ENCODE measurements at places on chromosomes 3 and 15.

DNA sequence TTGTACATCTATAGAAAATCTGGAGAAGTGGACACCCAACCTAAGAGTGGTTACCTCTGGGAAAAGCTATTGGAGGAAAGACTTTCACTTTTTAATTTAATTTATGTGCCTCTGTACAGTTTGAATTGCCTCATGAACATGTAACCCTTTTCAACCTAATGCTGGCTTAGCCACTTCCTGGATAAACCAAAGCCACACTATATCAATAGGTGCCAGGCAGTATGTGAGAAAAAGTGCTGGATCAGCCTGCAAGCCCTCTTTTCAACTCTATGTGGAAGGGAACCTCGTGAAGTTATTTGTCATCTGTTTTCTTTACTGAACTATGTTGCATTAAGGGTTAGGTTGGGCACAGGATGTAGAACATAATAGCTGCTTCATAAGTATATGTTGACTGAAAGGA is 9.3 kb upstream of the TOPAZ1 start:
- DNase-seq = no peak

DNA sequence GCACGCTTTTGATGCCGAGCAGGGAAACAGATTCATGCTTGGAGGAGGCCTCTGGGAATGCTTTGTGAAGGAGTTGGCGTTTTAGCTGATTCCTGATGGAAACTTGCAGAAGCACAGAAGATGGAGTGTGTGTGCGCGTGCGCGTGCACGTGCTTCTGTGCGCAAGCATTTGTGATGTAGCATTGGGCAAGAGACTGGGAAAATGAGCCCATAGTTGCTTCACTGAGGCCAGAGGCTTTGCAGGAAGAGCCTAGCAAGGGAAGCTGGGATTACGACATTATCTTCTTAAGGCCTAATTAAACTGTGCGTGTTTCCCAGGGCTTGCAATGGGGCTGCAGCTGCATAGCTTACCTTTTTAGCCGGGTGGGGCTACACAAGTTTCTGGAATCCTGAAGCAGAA is 18.1 kb upstream of the AGBL1 start:
- DNase-seq = no peak

- no peak for DNase-seq
Observed at GRCh38 chr3:124419303-124419702, 310.9 kb upstream of the UMPS start.

DNA sequence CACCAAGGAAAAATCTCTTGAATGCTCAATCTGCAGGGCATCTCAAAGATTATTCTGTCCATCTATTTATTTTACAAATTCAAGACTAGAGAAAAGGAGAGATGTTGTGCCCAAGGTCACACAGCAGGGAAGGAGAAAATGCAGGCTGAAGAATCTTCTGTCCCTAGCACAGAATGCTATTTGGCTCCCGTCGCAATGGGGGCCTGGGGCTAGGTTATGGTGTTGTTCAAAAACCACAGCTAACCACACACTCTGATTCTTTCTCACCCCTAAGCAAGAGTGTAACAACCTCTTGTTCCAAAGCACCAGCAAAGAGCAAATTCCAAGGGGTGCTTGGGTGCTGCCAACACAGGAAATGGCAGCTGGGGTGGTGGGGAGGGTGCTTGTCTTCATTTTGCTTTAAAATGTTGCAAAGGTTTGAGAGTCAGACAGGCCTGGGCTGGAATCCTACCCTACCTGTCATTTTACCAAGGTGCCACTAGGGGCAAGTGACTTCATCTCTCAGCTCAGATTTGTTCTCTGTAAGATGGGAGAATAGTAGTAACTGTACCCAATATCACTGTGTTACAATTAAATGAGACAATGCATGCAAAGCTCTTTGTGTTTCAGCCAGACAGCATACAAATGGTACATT is 112.5 kb downstream of the ADAMTS9 start:
- DNase-seq = no peak

DNA sequence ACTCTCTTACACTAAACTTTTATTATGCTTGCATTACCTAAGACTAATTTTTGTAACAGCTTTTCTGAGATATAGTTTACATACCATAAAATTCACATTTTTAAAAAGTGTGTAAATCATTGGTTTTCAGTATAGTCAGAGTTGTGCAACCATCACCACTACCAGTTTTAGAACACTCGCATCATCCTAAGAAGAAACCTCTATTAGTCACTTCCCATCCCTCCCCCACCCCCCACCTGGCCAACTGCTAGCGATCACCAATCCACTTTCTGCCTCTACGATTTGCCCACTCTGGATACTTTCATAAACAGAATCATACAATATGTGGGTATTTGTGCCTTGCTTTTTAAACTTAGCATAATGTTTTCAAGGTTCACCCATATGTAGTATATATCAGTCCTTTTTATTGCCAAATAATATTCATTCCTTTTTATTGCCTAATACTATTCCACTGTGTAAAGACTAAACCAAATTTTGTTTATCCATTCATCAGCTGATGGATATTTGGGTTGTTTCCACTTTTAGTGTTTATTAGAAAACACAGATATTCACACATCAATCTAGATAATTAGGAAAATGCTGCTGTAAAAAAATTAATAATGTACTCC is 23.0 kb downstream of the UBP1 start:
- DNase-seq = no peak

- DNase-seq = no peak
Observed at GRCh38 chr3:27577504-27577903, 93.3 kb upstream of the SLC4A7 start.

- no peak for DNase-seq
Observed at GRCh38 chr3:119367000-119367399, 72.8 kb downstream of the ARHGAP31 start.

GRCh38 chr3:140093742-140094141 is 158.8 kb downstream of the CLSTN2 start:
- no peak for DNase-seq
